ENCODE measurements at places on chromosomes 4 and X.

- DNase-seq, result no peak
Observed at GRCh38 chrX:265502-265901, 15.7 kb upstream of the PLCXD1 start.

DNA sequence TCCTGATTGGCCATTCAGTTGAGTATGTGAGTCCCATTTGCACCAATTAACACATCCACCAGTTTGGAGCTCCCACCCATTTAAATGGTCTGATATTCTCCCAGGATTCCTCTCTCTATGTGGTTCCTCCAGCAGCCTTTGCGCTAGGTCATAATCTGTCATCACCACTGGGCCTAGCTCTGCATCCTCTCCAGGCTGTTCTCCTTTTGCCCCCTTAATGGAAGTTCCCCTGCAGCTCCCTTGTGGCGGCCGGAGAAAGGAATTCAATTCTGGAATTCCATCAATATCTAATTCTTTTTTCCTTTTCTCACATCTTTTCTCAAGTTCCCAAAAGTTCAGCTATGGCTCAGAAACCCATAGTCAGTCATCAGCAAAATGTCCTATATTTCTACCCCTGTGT lies 2184.4 kb upstream of the AGA start:
- no peak for DNase-seq

GRCh38 chr4:87035881-87036509 lies 101.2 kb downstream of the AFF1 start:
- DNase-seq, result no peak

DNA sequence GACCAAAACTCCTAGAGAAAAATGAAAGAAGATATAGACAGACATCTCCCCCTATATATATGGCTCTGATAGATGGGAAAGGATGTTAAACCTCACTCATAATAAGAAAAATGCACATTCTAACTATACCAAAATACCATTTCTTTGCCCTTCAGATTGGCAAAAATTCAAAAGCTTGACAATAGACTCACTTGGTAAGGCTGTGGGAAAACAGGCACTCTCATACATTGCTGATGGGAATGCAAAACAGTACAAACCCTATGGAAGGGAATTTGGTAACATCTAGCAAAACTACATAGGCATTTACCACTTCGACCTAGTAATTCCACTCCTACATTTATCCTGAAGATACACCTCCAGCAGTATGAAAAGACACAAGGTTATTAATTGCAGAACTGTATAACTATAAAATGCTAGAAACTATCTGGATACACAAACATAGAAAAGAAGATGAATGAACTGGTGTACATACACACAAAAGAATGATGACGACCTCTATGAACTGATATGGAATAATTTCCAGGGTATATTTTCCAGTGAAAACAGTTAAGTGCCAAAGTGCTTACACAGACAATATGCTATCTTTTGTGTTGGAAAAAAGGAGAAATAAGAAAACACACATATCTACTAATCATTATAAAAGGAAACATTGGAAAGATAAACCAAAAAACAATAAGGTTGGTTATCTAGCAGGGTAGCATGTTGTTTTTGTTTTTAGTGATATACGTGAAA lies 48.5 kb downstream of the WDFY3 start:
- no peak for DNase-seq

- no peak for DNase-seq
Observed at GRCh38 chrX:54540289-54540688, 10.3 kb downstream of the GNL3L start.

- no peak for DNase-seq
Observed at GRCh38 chr4:41095192-41095872, 119.0 kb downstream of the APBB2 start.

GRCh38 chr4:23091711-23092110 lies 399.0 kb downstream of the GBA3 start:
- DNase-seq, result no peak

GRCh38 chr4:145541346-145541745 lies 59.7 kb downstream of the SMAD1 start:
- no peak for DNase-seq

- DNase-seq, result no peak
Observed at GRCh38 chr4:122542411-122543236, 78.2 kb downstream of the IL21 start.

DNA sequence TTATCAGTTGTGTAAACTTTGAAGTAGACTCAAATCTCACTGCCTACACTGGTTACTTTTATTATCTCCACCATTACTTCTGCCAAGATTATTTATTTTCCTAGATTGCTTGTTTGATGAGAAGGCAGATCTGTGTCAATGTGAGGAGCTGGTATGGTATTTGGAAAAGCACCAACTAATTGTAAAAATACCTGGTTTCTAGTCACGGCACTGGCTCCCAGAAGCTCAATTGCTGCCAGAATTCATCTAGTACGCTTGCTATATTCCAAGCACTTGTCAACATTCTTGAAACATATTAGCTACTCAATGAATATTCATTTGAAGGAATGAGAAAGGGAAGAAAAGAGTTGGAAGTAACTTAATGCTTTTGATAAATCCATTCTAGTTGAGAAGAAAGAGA lies 1376.8 kb upstream of the ADGRL3 start:
- no peak for DNase-seq

DNA sequence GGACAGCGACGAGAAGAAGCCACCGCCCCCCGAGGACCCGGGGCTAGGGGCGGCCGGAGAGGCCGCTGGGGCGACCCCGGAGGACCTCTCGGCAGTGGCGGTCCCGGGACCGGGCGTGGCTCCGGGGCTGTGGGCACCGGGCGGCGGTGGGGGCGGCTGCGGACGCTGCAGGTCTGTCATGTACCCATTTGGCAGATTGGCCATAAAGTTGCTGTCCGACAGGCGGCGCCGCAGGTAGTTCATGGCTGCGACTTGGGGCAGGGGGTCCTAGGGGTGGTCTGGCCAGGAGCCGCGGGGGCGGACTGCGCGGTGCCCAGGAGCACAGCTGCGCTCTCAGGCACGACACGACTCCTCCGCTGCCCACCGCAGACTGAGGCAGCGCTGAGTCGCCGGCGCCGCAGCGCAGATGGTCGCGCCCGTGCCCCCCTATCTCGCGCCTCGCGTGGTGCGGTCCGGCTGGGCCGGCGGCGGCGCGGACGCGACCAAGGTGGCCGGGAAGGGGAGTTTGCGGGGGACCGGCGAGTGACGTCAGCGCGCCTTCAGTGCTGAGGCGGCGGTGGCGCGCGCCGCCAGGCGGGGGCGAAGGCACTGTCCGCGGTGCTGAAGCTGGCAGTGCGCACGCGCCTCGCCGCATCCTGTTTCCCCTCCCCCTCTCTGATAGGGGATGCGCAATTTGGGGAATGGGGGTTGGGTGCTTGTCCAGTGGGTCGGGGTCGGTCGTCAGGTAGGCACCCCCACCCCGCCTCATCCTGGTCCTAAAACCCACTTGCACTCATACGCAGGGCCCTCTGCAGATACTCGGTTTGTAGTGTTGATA lies at the start of gene SYN1:
TSS of gene SYN1 (minus strand) at position 372 of the 817 bp plus-strand sequence. CDS start at position 243, 129 bp downstream.
- DNase-seq, result peak; percentile 74

GRCh38 chr4:124684301-124684700 lies 28.2 kb downstream of the ANKRD50 start:
- DNase-seq, result no peak

DNA sequence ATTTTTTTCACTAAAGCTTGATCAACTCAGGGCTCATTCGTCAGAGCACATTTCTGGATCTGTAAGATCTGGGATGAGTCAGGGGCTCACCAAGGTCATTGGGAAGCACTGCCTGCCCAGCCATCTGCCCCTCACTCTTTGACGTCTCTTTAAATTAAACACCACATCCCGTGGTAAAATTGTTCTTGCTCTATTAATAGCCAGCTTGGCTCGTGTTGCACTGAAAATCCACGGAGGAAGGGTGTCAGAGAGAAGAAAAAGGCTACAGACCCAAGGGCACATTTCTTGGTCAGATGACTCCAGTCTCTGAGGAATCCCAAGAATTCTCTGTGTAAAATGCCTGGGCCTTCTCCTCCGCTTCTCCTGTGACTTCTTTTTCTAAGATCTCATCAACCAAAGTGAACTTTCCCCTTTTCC lies 45.7 kb upstream of the GATB start:
- DNase-seq, result no peak

DNA sequence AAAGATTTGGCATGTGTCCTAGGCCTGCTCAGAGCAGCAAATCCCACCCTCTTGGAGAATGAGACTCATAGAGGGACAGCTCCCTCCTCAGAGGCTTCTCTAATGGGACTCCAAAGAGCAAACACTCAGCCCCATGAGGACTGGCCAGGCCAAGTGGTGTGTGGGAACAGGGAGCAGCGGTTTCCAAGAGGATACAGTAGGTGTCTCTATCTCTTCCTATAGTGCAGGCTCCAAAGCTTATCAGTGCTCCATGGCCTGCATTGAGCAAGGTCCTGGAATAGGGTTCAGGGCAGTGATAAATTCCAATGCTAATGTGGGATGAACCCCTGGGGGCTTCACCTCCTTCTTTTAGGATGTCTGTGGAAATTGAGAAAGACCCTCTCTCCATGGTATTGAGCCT lies 15.7 kb upstream of the MAGEA10 start:
- no peak for DNase-seq

DNA sequence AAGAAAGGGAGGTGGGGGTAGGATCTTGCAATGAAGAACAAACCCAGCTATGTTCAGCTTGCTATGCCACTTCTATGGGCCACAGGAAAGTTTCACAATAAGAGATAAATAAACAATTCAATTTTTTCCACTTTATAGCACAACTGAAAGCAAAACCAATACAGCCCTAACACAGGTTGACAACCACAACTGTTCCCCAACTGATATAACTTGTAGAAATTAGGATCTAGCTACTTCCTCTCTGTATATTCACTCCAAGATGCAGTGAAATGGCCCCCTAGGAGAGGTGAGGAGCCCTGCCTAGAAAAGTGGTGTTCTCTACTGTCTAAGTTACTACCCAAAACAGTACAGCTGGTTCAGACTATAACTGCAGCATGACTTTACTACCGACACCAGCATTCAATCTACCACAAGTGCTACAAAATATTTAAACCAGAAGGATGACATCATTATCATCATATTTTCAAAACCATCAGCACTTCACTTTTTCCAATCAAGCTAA lies 77.0 kb downstream of the FBXW7 start:
- no peak for DNase-seq

All from anterior cingulate cortex (tissue), 58 donors.